ENCODE measurements at places on chromosomes 4 and X.

DNA sequence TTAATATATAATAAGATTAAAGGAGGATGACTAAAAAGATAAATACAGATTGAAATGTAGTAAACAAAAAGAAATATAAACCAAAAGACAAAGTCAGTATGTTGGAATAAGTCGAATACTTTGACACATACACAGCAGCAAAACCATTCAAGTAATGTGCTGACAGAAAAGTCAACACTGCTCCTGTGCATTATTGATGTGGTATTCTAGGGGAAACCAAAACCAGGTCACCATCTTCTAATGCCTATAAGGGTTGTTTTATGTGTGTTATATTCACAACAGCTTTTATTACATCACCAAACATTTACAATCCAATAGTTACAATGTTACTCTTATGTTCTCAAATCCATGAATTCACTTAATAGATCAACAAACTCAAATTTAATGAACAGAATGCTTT lies 111.8 kb upstream of the DKK2 start:
- no peak for DNase-seq

GRCh38 chr4:110623718-110624397 lies 981 bp upstream of the PITX2 start:
- no peak for DNase-seq

DNA sequence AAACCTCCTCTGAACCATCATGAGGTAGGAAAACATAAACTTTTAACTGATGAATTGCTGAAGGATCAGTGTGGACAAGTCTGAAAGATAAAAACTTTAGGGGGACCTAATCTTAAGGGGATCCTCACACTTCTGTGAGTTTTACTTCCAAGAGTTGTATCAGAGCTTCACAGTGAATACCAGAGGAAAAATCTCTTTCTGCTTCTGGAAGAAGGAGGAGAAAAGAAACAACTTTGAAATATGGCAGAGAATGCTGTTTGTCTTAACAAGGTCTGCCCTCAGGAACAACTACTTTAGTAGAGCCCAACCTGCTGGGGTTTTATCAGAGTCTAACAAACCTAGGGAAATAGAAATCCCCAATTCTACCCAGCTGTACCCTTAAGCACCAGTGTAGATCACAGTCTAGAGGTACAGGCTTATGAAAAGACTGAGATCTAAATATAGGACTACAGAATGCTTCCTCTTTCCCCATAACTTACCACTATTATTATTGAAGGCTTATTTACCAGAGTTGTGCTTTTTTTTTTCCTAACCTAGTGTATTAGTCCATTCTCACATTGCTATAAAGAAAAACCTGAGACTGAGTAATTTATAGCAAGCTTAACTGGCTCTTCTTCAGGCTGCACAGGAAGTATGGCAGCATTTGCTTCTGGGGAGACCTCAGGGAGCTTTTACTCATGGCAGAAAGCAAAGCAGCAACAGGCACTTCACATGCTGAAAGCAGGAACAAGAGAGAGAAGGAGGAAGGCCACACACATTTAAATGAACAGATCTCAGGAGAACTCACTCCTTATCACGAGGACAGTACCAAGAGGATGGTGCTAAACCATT lies 167.9 kb downstream of the CAMK2D start:
- DNase-seq, result no peak

- DNase-seq, result no peak
Measured at GRCh38 chrX:40112996-40113395, 15.2 kb upstream of the BCOR start.

DNA sequence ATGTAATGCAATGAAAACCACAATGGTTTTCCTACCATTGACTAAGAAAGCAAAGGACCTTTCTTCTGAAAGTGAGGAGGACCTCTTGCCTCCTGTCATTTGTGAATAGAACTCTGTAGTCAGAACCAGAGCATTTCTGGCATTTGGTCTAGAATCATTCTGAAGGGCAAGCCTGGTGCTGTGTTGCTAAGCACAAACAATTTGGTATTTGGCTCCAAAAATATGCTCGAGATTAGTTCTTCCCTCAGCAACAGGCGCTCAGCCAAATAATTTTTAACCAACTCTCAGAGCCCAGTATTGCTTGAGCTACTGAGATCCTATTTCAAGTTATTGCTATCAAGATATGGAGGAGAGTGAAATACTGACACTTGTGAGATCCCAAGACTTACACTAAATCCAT lies 71.0 kb downstream of the SNCA start:
- DNase-seq, result no peak

- no peak for DNase-seq
Measured at GRCh38 chrX:25701876-25702275, 436.3 kb upstream of the MAGEB18 start.

DNA sequence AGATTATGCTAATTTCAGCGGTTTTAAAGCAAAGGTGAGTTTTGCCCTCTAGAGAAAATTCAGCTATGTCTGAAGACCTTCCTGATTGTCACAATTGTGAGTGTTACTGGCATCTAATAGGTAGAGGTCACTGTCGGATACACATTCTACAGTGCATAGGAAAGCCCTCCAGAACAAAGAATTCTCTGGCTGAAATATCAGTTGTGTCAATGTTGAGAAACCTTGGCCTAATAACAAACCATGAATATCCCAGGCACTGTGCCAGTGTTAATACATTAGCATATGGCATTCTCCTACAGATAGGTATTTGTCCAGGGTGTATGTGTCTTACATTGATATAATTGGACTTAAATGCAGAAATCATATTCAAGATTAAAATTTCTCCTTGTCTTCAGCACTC lies 294.3 kb downstream of the FSTL5 start:
- no peak for DNase-seq

DNA sequence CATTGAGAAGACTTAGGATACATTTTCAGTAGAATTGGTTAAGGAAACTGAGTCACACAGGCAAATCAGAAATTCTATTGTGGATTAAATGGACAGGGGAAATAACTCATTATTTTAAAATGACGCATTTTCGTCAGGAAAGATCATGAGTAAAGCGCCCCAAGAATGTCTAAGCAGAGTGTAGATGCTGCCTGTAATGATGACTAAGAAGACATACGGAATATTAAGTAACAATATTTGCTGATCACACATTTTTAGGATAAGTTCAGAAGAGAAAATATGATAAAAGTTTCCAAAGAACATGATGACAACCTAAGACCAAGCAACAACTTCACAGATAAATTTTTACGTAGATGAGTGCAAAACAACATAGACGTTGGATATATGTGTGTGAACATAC lies 596.3 kb upstream of the TENM3 start:
- DNase-seq, result no peak

DNA sequence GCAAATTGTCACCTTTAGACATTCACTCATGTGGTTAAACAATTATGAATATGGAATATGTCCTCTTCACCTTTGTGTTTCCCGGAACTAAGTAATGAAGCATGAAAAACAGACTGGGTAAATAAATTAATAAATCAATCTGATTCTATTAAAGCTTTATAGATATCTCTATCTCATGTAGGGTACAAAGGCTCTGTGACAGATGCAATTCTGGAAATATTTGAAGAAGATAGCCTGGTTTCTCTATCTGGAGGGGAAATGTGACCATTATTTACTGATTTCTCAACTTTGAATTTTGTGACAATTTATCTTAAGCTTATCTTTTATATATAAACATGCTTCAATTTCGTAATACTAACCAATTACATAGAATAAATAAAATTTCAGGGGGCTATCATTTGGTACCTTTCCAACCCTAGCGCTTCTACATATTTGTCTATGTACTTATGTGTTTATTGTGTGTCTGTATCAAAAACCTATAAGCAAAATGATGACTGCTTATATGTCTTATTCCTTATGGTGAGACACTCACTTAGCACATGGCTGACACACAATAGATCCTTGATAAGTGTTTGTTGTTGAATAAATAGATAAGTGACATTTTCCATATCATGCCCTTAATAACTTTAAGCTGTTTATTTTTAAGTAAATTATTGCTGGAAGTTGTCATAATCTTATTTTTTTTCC lies 9.9 kb downstream of the CTSO start:
- no peak for DNase-seq

- DNase-seq, result no peak
Measured at GRCh38 chrX:97636473-97637140, 752.9 kb downstream of the RPA4 start.

DNA sequence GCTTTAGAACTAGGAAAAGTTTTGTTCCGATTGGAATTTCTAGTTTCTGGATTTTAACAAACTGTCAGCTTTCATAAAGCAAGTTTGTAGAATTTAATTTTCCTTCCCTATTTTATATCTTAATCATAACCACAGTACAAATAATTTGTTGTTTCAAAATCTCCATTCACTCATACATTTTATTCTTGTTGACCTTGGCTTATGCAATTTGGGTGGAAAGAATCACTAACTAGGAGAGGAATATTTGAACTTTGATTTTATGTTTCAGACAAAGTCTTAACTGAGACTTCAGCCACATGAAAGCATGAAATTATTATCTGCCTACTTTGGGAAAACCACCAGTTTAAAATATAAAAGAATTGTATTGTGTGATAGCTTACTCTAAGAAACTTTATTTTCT lies 427.9 kb downstream of the SPRY1 start:
- DNase-seq, result no peak

GRCh38 chrX:129992181-129992580 lies 9.7 kb downstream of the BCORL1 start:
- no peak for DNase-seq

DNA sequence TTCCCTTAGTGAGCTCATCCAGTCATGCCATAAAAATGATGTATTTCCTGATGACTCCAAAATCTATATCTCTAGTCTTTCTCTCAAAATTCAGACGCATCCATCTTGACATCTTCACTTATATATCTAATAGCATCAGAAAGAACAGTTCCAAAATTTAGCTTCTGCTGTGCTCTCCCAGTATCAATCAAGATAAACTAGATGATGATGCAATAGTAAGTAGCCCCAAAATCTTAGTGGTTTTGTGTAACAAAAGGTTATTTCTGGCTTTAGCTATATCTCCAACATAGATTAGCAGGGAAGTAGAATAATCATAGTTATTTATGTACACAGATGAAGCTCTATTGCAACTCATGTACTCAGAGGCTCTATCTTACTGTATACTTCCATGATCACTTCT lies 382.5 kb upstream of the ADGRL3 start:
- DNase-seq, result no peak

GRCh38 chr4:182680234-182680653 lies 236.9 kb downstream of the DCTD start:
- DNase-seq, result no peak

DNA sequence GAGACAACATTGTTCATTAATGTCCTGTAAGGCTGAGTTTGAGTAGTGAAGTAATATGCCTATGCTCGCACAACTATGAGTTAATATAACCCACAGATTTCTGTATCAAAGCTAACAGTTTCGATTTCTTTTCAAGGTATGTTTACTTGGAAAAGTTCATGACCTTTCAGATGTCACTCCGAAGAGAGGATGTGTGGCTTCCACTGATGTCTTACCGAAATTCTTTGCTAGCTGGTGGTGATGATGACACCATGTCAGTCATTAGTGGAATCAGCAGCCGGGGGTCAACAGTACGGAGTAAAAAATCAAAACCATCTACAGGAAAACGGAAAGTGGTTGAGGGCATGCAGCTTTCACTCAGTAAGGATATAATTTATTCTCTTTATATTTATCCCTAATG lies 124.9 kb downstream of the STAG2 start:
- peak; percentile 47 for DNase-seq

- DNase-seq, result no peak
Measured at GRCh38 chrX:72477781-72478181, 94.9 kb downstream of the HDAC8 start.

- DNase-seq, result no peak
Measured at GRCh38 chr4:5300283-5300682, 249.0 kb downstream of the STK32B start.

- no peak for DNase-seq
Measured at GRCh38 chr4:7943211-7943610, 3.5 kb upstream of the AFAP1 start.

GRCh38 chr4:54099287-54099747 lies 646 bp upstream of the GSX2 start:
- DNase-seq, result no peak

GRCh38 chrX:9789555-9789954 lies 3.3 kb downstream of the SHROOM2 start:
- DNase-seq, result no peak

DNA sequence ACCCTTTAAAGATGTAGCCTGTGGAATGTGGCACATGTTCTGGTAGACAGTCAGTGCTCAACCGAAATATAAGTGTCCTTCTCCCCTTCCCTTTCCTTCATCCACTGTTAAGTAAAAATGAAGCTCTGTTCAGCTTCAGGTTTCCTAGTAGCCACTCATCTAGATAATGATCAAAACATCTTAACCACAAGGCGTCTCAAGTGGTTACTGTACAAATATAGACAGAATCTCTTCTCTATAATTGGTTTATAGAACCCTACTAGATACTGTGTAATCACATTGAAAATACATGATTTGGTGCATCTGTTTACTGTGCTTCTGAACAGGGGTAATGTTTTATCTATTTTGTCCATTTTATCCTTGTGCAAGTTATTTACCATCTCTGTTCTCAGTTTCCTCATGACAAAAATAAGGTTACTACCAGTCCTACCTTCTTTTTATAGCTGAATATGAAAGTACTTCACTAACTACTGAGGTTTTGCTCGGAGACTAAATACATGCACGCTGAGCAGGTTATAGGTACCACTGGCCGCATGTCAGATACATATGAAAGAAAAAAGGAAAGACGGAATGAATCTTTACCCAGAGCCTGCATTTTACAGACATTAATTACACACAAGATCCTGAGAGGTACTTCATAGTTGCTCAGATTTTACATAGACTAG lies 20.3 kb upstream of the SLC25A4 start:
- DNase-seq, result no peak

GRCh38 chr4:21898101-21898500 lies 50.5 kb downstream of the KCNIP4 start:
- no peak for DNase-seq

DNA sequence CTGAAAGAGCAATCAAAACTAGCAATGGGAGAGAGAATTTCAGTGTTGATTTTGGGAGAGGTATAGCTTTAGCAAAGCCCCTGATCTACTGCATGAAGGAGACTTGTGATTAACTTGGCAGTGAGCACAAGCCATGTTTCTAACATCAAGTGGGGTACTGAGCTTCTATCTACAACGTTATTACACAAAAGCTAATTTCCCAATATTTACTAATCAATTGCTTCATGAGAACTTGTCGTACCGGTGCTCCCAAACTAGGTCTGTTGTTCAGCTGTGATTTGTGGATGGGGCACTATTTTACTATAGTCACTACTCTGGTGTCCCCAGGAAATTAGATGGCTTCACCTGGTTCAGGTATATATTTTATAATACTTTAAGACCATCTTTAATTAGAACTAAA lies 16.2 kb downstream of the ANK2 start:
- DNase-seq, result no peak

GRCh38 chr4:139689093-139689722 lies 23.6 kb downstream of the MGST2 start:
- DNase-seq, result no peak

DNA sequence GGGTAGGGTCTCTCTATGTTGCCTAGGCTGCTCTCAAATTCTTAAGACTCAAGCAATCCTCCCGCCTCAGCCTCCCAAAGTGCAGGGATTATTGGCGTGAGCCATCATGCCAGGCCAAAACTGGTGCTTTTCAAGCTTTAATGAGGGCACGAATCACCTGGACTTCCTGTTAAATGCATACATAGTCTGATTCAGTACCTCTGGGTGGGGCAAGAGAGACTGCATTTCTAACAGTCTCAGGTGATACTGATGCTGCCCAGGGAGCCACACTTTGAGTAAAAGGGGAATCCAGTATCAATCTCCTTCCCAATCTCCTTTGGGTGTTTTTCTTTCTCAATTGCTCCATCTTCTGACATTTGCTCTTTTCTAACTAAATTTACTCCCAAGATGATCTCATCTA lies 96.5 kb downstream of the SH3RF1 start:
- DNase-seq, result no peak

- no peak for DNase-seq
Measured at GRCh38 chr4:113109106-113109718, 59.8 kb downstream of the ANK2 start.
